ENCODE measurements at places on chromosomes 1 and 21.

GRCh38 chr1:204287466-204287891 lies 72.2 kb downstream of the PLEKHA6 start:
- no peak for DNase-seq

GRCh38 chr1:14842891-14843290 lies 244.4 kb downstream of the KAZN start:
- DNase-seq: no peak

GRCh38 chr1:15083578-15083977 lies 70.0 kb upstream of the TMEM51 start:
- no peak for DNase-seq

GRCh38 chr1:183101081-183101480 lies 77.9 kb downstream of the LAMC1 start:
- DNase-seq: no peak

- DNase-seq: no peak
Measured at GRCh38 chr1:32742956-32743355, 40.4 kb upstream of the SYNC start.

DNA sequence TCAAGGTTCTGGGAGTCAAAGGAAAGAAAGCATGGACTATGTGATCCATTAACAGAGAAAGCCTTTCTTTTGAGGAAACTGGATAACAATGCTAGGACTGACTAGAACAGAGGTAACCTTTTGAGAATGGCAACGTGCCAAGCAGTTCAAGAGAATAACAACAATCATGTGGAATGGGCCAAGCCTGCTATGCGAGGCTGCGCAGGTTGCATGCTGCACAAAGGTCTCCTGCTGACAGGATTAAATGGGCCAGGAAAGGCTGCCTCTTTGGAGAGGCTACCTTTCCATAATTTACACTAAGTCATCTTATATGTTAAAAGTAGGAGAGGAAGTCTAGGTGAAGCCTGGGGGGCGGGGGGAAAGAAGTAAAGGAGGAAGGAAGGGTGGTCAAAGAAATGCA lies 5.8 kb downstream of the PCNX2 start:
- DNase-seq: peak; percentile 92

GRCh38 chr1:39692152-39693074 lies 1.2 kb upstream of the HPCAL4 start:
- no peak for DNase-seq

DNA sequence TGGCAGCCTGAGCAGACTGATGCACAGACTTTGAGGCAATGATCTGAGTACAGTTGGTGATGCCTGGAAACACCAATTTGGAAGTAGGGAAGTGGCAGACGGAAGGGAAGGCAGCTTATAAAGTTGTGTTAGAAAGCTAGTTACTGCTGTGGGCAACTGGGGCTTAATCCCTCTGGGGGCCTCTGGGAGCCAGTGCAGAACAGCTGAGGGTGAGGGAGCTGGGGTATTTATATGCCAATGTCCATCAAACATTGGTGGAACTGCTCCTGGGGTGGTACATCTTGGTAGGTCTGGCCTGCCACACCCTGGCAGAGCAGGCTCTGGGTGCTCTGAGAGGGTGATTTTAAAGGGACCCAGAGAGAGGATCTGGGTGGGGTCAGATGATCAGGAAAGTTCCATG lies 28.1 kb downstream of the TNFRSF8 start:
- no peak for DNase-seq

DNA sequence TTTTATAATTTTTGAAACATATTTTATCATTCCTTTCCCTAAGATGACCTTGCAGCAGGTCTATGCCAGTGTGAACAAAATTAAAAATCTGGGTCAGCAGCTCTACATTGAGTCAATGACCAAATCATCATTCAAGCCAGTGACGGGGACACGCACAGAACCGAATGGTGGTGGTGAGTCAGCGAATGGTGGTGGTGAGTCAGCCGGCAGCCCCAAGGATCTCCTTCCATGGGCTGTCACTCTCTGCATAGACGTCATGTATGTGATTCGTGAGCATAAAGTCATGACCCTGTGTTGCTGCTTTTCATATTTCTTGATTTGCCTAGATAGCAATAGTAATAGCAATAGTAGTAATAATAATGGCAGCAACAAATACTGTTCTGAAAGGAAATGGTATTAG lies 26.3 kb downstream of the PER3 start:
- DNase-seq: no peak

GRCh38 chr1:3767328-3767925 lies 5.1 kb upstream of the SMIM1 start:
- no peak for DNase-seq

GRCh38 chr1:1684031-1684681 lies 8.4 kb downstream of the SLC35E2B start:
- DNase-seq: no peak

DNA sequence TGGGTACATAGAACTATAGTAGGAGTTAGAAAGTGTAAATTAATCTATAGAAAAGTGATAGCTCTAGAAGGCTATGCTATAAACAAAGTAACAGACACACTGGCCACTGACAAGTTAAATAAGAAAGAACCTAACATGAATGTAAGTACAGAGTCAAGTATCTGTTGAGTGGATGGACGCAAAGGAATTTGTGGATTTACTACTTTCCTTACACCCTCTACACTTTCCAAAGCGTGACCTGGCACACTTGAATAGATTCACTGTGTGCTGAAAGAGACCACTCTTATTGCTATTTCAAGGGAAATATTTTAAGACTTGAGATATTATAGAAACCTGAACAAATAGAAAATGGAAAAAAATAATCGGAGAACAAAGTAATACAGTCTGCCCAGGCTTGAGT lies 142.8 kb upstream of the SAMSN1 start:
- DNase-seq: no peak

- peak; percentile 27 for DNase-seq
Measured at GRCh38 chr1:197521118-197521739, 253.2 kb downstream of the CRB1 start.

- no peak for DNase-seq
Measured at GRCh38 chr1:248860007-248860406, 1.1 kb upstream of the ZNF692 start.

DNA sequence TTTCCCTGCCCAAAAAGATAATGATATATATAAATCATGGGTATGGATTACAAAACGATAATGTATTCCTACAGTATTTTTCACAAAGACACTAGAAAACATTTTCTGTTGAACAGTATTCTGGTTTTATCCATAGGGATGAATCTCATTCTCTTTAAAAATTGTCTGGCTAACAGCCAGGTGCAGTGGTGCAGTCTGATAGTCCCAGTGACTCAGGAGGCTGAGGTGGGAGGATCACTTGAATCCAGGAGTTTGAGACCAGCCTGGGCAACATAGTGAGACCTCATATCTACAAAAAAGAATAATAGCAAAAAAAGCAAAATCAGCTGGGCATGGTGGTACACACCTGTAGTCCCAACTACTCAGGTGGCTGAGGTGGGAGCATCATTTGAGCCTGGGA lies 23.3 kb downstream of the PIP5K1A start:
- DNase-seq: no peak

- DNase-seq: no peak
Measured at GRCh38 chr1:200668514-200669313, 993 bp downstream of the DDX59 start.
